ENCODE measurements at places on chromosomes 2 and 18. TPM values are rescaled to one million over a fixed set of nuclear protein-coding genes. Genes with fewer than 3 reads are reported as not detected.

KLHL30 gene
- total RNA-seq: not detected

GPBAR1 gene
- not detected for total RNA-seq

MAPRE3 gene
- 1.4 TPM for total RNA-seq

INHBB gene
- 0.07 TPM for total RNA-seq

ACAA2 gene
- total RNA-seq: 39.6 TPM

LONRF2 gene
- not detected for total RNA-seq

B3GNT2 gene
- 24.0 TPM for total RNA-seq

TRAPPC12 gene
- total RNA-seq: 34.3 TPM

ALPP gene
- not detected for total RNA-seq

COLEC12 gene
- 1.7 TPM for total RNA-seq

KCNJ3 gene
- not detected for total RNA-seq

EML6 gene
- total RNA-seq: 0.89 TPM

KIAA2012 gene
- total RNA-seq: not detected
